ENCODE measurements at places on chromosomes 2 and 18.

DNA sequence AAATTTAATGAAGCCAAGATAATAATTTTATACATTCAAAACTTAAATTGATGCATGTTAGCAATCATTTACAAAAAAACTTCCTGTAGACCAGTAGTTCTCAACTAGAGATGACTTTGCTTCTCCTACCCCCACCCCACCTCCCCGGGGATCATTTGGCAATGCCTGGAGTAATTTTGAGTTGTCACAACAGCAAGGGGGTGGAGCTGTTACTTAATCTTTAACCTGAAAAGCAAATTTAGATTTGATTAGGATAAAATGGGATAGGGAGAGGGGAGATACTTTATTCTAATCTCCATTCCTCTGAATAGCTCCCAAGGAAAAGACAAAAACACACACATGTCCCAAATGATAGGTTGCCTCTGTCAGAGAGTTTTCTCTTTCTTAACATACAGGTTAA, 4.2 kb downstream of the SLC40A1 start:
- DNase-seq = no peak

DNA sequence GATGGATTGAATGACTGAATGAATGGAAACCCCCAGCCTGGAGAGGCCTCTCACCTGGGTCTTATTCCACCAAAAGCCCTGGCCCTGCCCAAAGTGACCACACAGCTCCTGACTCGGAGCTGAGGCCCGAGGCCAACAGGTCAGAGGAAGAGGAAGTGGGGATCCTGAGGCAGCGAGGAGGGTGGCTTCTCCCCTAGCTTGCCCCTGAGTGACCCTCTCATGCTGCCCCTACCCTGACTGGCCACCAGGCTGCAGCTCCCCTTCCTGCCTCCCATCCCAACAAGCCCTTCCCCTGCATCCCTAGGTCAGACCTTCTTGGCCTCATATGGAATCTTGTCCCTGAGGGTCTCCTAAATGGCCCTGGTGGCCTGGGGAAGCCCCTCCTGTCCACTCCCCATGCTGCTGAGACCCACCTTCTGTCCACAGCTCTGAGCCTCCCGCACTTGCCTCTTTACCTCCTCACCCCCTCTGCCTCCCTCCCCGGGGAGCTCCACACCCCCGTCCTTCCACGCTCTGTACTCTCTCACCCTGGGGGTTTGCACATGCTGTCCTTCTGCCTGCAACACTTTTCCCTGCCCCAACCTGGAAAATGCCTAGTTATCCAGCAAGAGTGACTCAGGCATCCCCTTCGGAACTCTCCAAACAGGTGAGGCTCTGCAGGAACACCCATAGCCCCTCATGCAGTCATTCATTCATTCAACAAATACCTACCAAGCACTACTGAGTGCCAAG, 134.8 kb upstream of the HDAC4 start:
- no peak for DNase-seq

- DNase-seq = no peak
Observed at GRCh38 chr2:206832873-206833272, 67.5 kb downstream of the FASTKD2 start.

DNA sequence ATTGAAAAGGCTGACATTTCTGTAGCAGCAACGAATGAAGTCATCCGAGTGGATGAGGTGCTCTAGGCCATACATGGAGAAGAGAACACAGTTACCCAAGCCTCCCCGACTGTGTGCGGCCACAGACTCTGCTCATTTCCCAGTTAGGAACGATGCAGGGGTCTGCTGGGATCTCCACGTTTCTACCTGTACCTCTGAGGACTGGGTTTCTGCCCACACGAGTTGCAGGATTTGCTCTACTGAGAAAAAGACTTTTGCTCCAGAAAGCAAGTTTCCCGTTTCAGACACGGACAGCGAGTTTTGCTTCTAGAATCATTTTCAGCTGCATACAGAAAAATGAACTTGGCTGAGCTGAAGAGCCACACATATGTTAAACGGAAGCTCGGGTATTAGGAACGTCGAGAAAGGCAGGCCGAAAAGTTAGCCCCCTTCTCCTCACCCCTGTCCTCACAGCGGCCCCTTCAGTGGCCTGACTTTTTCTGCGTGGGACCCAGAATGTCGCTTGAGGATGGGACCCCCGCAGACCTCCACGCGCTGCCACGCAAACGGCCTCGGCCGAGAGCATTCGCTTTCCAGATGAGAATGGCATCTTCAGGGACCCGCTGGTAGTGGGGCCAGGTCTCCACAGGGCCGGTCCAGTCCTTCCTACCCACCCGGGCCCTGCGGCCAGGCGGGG, 582 bp upstream of the RAB31 start:
- DNase-seq = peak; percentile 53

GRCh38 chr18:35949903-35950627, 22.4 kb upstream of the RMP24 start:
- DNase-seq = peak; percentile 61

- no peak for DNase-seq
Observed at GRCh38 chr2:101234169-101234938, 18.3 kb upstream of the CNOT11 start.

GRCh38 chr2:8332646-8333045, 349.2 kb upstream of the ID2 start:
- DNase-seq = no peak

DNA sequence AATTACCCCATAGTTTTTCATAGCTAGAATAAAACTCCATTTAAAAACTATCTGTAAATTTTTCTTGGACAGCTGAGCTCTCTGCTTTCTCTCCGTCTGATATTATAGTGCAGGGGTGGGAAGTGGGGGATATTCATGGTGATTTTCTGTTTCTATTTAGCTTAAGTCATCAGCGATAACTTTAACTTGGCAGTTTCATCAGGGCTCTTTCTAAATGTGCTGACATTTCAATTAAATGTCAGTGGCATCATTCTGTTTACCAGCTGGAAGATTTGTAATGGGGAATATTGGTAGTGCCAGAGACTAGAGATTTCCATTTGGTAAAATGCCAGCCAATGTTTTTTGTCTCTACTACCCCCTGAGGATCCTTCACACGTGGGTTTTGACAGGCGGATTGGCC, 53.5 kb upstream of the CAPN13 start:
- no peak for DNase-seq

DNA sequence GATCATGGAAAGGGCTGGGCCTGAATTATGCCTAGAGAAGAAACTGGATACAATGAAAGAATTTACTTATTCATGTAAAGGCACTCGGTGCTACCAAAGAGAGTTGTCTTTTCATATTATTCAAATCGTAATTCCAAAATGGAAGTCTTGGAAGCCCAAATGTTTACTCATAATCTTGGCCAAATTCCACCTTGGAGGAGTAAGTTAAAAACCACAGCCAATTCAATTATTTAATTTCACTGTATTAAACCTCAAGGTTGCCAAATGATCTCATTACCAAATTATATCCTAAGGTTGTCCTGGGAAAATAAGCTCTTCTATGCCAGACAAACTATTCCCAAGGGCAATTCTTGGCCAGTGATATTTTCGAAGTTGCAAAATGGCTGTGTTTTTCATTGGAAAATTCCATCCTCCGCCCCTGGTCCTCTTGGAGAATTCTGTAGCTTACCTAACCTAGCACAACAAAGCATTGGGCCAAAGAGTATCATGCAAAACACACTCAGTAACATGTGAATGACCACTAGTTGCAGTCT, 11.1 kb upstream of the VPS4B start:
- peak; percentile 59 for DNase-seq

DNA sequence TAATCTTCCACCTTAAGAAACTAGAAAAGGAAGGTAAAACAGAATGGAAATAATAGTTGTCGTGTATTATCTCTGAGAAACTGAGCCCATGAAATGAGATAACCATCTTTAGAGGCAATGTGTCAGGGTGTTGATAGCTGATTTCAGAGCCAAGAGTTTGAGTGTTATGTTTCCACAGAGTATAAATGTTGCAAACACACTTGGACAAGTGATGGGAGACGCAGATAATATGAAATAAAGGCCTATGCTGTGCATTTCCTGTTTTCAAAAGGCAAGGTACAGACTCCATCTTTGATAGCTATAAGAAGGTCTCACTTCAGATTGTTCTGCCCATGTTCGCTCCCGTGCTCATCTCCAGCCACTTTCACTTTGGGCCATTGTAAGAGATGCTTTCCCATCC, 25.9 kb upstream of the DNER start:
- DNase-seq = no peak

DNA sequence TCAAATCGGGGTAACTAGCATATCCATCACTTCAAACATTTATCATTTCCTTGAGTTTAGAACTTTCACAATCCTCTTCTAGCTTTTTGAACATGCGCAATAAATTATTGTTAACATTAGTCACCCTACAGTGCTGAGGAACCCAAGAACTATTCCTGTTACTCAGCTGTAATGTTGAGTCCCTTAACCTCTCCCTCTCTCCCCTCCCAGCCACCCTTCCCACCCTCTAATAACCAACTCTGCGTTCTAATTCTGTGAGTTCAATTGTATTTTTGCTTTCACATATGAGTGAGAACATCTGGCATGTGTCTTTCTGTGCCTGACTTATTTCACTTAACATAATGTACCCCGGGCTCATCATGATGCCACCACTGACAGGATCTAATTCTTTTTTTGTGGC, 78.6 kb upstream of the RANBP2 start:
- DNase-seq = peak; percentile 92

GRCh38 chr2:88329815-88330603, 122.5 kb downstream of the FOXI3 start:
- DNase-seq = peak; percentile 23

DNA sequence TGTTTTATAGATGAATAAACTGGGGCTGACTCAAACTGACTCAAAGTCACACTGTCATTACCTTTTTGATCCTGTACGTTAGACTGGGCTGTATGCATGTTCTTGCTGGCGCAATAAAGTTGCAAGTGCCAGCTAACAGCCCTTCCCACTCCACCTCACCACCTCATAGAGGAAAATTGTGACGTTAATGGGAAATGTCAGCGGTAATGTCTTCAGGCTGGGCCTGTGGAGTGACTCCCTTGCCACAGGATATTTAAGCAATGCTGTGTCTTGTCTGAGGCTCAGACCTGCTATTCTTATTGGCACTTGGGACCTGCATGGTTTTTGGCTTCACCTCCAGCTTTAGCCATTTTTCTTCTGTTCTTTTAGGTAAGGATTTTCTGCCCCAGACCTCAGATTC, 25.2 kb upstream of the CASP10 start:
- peak; percentile 46 for DNase-seq

- no peak for DNase-seq
Observed at GRCh38 chr2:37891846-37892435, 33.1 kb upstream of the RMDN2 start.

DNA sequence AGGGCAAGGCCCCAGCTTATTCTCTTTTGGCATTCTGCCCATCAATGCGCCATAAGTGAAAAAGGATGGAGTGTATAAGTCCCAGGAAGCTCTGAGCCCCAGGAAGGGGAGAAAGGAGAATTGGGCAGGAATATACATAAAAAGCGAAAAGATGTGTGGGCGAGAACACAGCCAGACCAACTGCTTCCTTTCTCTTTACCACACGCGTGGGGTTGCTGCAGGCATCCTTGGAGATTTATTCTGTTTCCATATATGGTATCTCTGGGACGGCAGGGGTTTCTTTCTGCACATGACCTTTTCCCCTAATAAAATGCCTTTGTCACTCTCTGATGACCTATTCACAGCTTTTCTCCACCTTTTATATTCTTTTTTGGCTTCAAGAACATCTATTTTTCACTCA, 440.5 kb downstream of the NBAS start:
- DNase-seq = no peak

- DNase-seq = no peak
Observed at GRCh38 chr2:129769185-129769991, 210.1 kb upstream of the RAB6C start.

DNA sequence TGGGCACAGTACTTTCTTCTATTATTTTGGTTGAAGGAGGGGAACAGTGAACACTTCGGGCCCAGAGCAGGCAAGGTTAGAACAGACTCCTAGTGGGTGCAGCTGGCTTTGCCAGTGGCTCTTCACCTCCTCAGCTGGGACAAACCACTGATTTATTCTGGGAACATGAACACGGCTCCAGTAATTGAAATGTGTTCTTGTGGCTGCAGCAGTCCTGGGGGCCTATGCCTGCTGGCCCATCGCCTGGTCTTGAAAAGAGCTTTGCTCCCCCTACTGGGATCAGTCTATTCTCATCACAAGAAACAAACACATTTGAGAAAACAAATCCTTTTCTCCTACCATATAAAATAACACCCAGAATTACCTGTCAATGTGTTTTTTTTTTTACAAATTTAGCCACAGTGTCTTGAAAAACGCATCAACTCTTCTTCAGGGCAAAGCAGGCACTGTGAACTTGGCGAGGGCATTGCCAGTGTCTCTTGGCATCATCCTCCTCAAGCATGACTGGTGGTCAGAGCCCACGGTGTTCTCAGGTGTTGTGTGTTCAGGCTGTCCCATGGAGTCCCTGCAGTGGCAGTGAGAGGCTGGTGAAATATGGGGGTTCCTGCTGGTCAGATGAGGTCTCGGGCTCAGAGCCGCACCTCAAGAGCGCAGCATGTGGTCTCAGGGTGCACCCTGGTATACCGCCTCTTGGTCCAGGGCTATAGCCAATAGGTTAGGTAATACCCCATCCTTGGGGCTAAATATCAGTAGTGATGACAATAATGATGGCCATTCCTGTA, 51.3 kb downstream of the RNF144A start:
- DNase-seq = no peak

DNA sequence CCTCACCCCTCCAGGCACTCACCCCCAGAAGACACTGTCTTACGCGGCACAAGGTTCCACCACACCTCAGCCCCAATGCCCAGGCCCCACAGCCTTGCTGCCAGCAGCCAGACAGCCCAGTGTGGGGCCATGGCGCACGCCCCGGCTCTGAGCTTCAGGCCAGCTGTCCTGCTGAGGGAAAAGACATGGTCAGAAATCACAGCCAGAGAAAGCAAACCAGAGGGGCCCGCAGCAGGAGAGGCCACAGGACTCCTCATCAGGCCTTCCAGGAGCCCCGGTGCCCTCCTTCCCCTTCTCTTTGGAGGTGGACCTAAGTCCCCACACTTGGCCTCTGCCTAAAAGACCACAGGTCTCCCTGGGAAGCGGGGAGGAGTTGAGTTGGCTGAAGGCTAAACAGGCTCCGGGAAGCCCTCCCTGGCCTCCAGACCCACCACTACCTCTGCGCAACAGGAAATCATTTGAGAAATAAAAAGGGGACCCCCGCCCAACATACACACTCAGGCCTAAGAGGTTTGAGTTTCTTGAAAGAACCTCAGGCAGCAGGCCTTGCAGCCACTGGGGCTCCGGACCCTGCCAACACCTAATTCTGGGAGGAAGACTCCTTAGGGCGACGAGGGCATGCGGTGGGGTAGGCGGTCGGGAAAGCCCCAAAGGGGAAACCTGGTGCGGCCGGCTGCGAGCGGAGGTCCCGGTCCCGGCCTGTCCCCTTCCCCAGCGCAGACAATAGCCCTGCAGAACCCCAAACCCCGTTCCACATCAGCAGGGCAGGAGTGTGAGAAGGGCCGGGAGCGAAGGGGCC, 1.9 kb downstream of the SEMA4C start:
- peak; percentile 32 for DNase-seq

DNA sequence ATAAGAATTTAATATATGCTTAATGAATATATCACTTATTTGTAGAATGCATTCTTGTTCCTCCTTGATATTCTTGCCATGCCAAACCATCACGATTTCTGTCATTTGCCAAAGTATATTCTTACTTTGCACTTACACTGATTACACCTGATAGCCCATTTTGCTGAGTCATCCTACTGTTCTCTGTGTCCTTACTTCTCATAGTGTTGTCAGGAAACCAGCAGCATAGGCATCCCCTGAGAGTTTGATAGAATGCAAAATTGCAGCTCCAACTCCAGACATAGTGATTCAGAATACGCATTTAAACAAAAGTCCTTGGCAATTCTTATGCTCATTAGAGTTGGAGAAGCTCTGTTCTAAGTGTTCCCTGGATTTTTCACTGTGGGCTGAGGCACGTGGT, 687.1 kb downstream of the DPP10 start:
- no peak for DNase-seq

All from EH (cell line).